ENCODE measurements at places on chromosomes 7 and 10.

DNA sequence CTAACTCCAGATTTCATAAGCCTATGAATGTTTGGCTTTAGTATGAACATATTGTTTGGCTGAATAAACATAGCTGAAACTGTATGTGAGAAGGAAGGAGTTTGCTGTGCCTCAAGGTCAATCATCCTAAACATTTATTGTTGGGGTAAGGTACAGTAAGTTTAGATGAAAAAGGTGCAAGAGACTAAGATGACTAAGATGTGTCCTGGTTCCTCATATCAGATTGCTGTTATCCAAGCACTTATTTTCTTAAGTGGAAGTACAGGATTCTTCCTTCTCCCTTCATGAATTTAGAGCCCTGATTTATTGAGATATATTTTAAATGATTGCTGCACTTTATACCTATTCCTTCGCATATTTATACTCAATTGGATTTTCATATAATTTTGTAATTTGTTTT is 12.2 kb downstream of the MDFIC start:
- DNase-seq = no peak

DNA sequence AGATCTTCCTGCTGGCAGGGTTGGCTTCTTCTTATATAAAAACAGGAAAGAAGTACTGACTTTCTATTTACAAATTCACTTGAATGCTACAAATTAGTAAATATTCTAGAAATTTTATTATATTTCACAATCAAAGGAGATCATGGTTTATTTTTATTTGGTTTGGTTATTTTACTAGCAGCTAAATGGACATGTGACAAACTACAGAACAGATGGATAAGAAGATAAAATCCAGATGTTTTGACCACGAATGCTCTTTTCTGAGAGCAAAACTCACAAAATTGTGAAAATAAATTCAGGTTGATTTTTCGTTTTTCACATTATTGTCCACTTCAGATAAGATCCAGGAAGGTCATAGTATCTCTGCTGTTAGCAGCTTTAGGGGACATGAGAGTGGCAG is 55.4 kb downstream of the CACNA2D1 start:
- DNase-seq = peak; percentile 12

DNA sequence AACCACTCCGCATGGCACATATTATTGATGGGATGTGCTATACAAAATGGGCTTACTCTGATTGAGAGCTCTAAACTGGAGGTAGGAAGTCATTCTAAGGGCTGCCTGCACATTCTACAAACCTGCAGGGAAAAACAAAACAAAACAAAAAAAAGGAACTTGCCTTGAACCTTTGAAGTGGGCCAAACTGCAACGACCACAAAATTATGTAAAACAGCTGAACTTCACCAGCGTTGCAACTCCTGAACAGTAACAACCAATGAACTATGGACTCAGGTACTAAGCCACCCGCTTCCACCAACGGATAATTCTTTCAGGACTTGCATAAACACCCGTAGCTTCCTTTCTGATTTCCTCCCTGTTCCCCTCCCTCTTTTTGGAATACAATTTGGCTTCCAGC is 80.4 kb downstream of the ZNF248 start:
- no peak for DNase-seq

DNA sequence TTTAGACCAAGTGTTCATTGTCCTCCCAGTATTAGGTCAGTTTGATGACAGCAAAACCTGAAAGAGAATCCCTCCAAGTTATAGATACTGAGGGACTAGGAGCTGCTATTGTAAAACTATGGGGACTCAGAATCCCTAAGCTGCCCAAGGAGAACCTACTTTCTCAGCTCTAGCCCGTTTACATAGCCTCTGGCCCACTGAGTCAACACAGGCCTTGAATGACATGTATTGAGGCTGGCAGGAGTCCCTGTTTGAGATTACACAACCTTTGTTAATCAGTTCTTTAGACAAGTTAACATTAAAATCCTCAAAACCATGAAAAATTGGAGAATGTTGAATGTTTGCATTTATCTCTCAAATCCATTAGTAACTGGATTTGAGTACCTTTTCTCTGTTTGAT is 1079.0 kb downstream of the KCNMA1 start:
- peak; percentile 96 for DNase-seq

DNA sequence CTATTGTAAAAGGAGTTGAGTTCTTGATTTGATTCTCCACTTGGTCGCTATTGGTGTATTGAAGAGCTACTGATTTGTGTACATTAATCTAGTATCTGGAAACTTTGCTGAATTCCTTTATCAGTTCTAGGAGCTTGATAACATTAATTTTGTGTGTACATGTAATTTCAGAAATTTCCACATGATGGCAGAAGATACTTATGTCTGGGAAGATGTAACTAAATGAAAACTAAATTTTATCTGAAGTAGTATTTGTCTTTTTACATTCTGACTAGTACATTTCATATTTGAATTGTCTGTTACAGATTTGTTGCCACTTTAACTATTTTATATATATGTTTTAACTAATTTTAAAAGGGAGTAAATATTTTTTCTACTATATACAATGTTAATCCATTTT is 27.6 kb downstream of the SDHAF3 start:
- DNase-seq = peak; percentile 45

- DNase-seq = no peak
These were observed 46.7 kb upstream of the LOXL4 start for GRCh38 chr10:98314532-98315284.

- DNase-seq = no peak
These were observed 1.8 kb downstream of the WASL start for GRCh38 chr7:123746931-123747488.

DNA sequence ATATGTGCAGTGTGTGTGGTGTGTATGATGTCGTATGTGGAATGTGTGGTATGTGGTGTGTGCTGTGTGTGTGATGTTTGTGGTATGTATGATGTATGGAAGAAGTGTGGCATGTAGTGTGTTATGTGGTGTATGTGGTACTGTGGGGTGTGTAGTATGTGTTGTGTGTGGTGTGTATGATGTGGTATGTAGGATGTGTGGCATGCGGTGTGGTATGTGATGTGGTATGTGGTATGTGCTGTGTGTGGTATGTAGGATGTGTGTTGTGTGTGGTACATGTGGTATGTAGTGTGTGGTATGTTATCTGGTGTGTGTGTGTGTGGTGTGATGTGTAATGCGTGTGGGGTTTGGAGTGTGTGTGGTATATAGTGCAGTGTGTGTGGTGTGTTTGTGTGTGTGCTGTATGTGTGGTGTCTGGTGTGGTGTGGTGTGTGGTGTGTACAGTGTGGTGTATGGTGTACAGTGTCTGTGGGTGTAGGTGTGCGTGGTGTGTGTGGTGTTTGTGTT is 129.6 kb downstream of the ATP6V0E2 start:
- DNase-seq = no peak

DNA sequence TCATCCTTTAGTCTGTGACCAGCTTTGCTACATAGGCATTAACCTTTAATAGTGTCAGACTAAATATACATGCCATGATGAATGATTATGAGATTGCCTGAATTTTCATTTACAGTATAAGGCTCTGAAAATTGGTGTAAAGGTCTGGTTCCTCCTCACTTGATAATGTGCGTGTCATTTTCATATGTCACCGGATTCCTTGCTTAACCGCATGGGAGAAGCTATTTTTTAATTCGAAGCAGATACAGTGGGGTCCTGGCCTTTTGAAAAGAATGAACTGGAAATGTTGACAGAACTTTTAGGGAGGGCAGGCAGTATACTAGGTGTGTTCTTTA is 192.4 kb upstream of the SH2B2 start:
- no peak for DNase-seq

- DNase-seq = no peak
These were observed 9.0 kb upstream of the BAIAP2L1 start for GRCh38 chr7:98409843-98410242.

DNA sequence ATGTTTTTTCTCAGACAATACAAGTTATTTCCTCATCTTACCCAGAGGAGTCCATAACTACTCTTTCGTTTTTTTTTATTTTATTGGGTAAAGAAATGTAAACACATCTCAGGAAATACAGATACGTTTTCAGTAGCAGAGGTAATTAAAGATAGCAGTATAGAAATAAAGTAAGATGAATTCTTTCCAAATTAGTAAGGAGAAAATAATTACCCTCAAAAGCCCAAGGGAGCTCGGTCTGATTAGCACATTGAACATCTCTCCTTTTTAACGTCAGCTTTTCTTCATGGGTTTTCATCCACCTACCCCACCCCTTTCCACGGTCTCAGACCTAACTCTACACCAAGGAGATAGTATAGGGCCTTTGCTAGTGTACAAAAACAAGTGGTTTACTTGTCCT is 294.2 kb downstream of the GRID1 start:
- DNase-seq = no peak

DNA sequence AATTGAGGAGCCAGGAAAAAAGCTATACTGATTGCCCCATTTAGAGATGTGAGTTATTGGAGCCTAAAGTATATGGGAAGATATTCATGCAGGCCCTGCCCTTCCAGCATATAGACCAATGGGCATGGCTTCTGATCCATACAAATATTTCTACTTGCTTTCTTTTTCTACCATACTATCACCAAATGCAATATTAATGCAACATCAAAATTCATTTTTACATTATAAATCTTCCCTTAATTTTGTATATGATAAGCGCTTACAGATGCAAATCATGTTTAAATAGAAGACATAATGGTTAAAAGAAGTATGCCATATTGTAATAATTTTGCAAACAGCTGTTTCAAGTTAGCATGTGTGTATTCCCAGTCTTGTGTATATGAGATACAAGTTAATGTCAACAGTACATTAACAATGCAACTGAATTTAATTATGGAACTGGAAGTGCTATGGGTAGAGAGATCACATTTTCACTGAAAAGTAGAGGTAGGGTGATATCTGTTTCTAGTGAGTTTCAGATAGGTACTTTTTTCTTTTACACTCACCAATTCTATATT is 24.6 kb upstream of the WNT16 start:
- no peak for DNase-seq

- DNase-seq = no peak
These were observed 181.8 kb upstream of the PFKP start for GRCh38 chr10:2885288-2886278.

- no peak for DNase-seq
These were observed 106.5 kb downstream of the PDE1C start for GRCh38 chr7:31963569-31964175.

DNA sequence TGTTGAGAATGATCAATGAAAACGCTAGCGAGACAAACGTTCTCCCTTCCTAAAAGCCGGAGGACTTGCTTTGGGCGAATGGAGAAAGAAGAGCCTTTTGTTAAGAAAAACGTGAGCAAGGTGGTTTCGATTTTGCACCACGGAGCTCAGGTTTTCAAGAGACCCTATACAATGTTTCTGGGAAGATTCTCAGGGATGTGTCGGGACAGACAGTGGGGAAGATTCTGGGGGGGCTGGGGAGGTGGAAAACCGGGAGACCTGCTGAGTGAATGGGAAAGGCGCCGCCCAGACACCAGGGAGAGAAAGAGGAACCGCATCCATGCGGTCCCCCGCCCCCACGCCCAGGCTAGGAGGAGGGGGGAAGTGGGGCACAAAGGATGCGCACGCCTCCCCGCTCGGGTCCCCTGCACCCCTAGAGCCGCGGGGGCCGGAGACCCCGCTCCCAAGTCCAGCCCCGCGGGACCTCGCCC is 745 bp downstream of the YWHAG start:
- DNase-seq = no peak

DNA sequence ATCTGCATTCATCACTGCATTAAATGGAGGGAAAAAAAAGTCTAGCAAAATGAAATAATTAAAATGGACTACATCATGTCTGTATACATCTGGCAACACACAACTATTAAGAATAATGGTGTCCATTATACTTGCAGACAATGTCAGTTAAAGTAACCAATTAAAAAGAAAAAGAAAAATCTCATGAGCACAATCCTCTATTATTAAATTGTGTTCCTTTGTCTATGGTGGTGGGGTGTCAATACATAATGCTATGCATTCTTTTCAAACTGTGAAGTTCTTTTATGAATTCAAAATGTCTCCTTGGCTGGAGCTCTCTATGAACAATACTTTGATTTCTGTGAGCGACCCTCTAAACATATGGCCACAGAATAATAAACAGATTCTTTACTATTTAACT is 63.5 kb downstream of the NRP1 start:
- no peak for DNase-seq

DNA sequence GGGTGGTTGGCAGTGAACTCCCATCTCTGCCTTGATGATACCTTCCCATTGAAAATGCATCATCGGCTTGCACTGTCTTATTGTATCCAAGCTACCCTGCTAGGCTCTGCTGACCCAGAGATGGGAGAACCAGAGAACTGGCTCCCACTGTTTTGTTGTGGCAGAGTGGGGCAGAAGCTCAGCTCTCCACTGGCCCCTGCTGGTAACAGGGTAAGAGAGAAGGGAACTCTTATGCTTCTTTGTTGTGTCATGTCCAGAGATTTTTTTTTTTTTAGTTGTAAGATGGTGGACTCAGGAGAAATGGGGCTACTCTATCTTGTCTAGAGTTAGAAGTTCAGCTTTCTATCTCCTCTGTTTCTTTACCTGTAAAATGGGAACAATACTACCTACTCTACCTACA is 100.5 kb upstream of the SDK1 start:
- peak; percentile 73 for DNase-seq

DNA sequence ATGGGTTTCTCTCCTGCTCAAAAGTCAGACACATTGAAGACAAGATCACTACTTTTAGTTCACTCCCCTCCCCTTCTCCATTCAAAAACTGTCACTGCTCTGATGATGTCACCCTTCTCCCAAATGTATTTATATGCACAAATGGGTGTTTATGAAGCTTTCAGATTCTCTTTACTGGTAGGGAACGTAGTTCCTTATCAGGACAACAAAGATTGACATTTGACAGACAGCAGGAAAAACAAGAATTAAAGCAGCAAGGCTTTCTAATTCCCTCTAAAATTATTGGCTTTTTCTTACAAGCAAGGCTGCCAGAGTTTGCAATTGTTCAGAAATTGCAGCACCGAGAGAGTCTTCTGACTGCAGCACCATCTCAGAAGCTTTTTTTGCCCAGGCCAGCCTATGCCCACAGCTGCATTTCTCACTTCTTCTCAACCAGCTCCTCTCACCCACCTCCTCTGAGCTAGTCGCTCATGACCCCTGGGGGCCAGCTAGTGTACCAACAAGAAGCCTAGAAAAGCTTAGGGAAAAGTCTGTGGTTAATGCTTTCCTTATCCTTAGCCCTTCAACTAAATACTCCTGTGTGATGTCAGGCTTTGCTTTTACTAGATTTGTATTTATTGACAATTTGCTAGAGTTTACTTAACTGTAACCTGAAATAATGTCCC is 265.1 kb downstream of the HTR7 start:
- DNase-seq = peak; percentile 91

DNA sequence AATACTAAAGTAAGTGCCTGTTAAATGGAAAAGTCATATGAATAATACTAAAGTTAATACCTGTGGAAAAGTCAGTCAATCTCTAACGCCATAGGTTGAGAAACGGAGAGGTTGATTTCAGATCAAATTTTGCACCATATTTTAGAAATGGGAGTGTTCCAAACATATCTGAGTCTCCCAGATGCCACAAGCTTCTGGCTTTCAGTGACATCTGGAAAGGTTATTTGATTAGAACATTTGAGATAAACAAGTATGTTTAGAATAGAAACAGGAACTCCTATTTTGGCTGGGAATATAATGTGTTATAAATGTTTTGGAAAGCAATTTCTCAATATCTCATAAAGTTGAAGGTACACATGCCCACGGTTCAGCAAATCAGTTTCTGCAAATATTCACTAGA is 5.8 kb downstream of the MACC1 start:
- no peak for DNase-seq

- no peak for DNase-seq
These were observed 25.5 kb upstream of the EBLN1 start for GRCh38 chr10:22243321-22243720.
